A549 treated with DMSO at 1 μM for 4 hours (cell line): ENCODE measurements at places on chromosomes 7 and 10. TPM values are rescaled to one million over a fixed set of nuclear protein-coding genes. Genes with fewer than 3 reads are reported as not detected.

NPC1L1 gene
- total RNA-seq = 0.06 to 0.09 TPM (median 0.08 TPM) in 4 of 5 replicates, not detected in the other

CPA2 gene
- total RNA-seq = 0.11 to 0.44 TPM in 2 of 5 replicates, not detected in the others

MYOF gene
- total RNA-seq = 201 to 255 TPM (median 239 TPM) in 5 replicates

CADPS2 gene
- 0.04 to 0.12 TPM (median 0.07 TPM) in 5 replicates for total RNA-seq

ICA1 gene
- 0.63 to 1.2 TPM (median 0.76 TPM) in 5 replicates for total RNA-seq

ETV1 gene
- total RNA-seq = 2.4 to 4.0 TPM (median 3.5 TPM) in 5 replicates

ACBD7 gene
- 0.85 to 1.1 TPM (median 0.96 TPM) in 5 replicates for total RNA-seq

RARRES2 gene
- total RNA-seq = not detected in 5 replicates

ZNF736 gene
- 0.01 to 0.10 TPM (median 0.02 TPM) in 4 of 5 replicates, not detected in the other for total RNA-seq

GPR15LG gene
- total RNA-seq = not detected in 5 replicates

OGDHL gene
- total RNA-seq = 0.15 to 0.42 TPM (median 0.22 TPM) in 5 replicates

AKR1C2 gene
- 3,009 to 3,482 TPM (median 3,389 TPM) in 5 replicates for total RNA-seq

HABP2 gene
- total RNA-seq = 0.03 to 0.13 TPM (median 0.08 TPM) in 4 of 5 replicates, not detected in the other

HOXA9 gene
- total RNA-seq = 0.44 to 0.78 TPM (median 0.74 TPM) in 5 replicates

SPDYE2B gene
- total RNA-seq = 0.05 TPM in 1 of 5 replicates, not detected in the others

PRKAR2B gene
- total RNA-seq = 2.8 to 4.5 TPM (median 3.5 TPM) in 5 replicates

PHYHIPL gene
- total RNA-seq = 0.24 to 0.54 TPM (median 0.33 TPM) in 5 replicates

TRIM74 gene
- total RNA-seq = 0.27 to 0.52 TPM (median 0.43 TPM) in 4 of 5 replicates, not detected in the other

ASL gene
- 19.8 to 22.4 TPM (median 21.3 TPM) in 5 replicates for total RNA-seq

CDK14 gene
- total RNA-seq = 0.08 to 0.37 TPM (median 0.31 TPM) in 5 replicates

CHRM2 gene
- total RNA-seq = not detected in 5 replicates

ENO4 gene
- 0.11 to 0.67 TPM (median 0.34 TPM) in 5 replicates for total RNA-seq

SEMA3E gene
- 2.2 to 3.9 TPM (median 3.1 TPM) in 5 replicates for total RNA-seq
